Stimulated activated CD8-positive, alpha-beta memory T cell treated with anti-CD3 and anti-CD28 coated beads, Interleukin-15, amount 100 ng/mL, for 4 hours (primary cell): ENCODE measurements at places on chromosomes 5 and 9.

GRCh38 chr5:126645132-126645531 lies 44.4 kb downstream of the PHAX start:
- no peak for DNase-seq

GRCh38 chr5:758698-759053 lies 25.9 kb downstream of the ZDHHC11B start:
- DNase-seq, result no peak

GRCh38 chr5:137902408-137903133 lies 13.3 kb downstream of the PKD2L2 start:
- DNase-seq, result no peak

GRCh38 chr5:7016999-7017747 lies 303.9 kb downstream of the TENT4A start:
- no peak for DNase-seq

DNA sequence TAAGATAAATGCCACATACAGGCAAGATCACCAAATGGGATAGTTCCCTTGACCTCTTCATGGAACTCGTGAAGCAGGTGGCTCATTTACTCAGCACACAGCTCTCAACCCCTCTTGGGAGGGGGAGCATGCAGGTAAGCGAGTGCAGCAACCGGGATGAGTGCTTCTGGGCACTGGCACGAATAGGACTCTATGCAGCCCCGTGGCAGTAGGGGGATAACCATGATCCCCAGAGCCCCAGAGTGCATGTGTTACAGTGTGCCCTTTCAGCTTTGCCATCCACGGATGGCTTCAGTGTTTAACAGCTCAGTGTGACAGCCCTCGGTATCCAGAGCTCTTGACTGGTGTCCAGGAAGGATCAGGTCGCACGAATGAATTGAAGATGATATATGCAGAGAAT lies 1187.1 kb downstream of the CDH9 start:
- DNase-seq, result no peak

DNA sequence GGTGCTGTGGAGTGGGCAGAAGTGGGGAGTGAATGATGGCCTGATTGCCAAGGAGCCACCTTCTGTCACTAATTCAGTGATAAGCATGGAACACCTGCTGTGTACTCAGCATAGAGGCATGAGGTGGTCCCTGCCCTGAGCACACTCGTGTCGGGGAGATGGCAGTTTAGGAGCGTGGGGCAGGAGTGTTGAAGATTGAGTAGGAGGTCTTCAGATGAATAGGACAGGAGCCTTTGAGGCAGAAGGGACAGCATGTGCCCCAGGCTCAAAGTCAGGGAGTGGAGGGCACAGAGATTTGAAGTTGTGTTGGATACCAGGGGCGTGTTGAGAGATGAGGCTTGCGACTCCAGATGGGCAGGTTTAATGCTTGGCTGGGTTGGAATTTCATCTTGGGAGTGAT lies 55.0 kb downstream of the ZNF618 start:
- DNase-seq, result no peak

- DNase-seq, result no peak
Observed at GRCh38 chr5:164302533-164303235, 797.3 kb downstream of the MAT2B start.

- DNase-seq, result no peak
Observed at GRCh38 chr5:5551499-5551898, 129.0 kb downstream of the ICE1 start.

GRCh38 chr5:139901986-139902385 lies 106.4 kb downstream of the PSD2 start:
- no peak for DNase-seq

- DNase-seq, result no peak
Observed at GRCh38 chr5:66306844-66307315, 162.8 kb downstream of the SREK1 start.

- no peak for DNase-seq
Observed at GRCh38 chr9:120360046-120360445, 219.9 kb downstream of the CDK5RAP2 start.

- DNase-seq, result no peak
Observed at GRCh38 chr9:128226412-128226801, 23.2 kb downstream of the DNM1 start.

- DNase-seq, result no peak
Observed at GRCh38 chr5:156647034-156647451, 203.1 kb upstream of the PPP1R2B start.

GRCh38 chr5:107652408-107652807 lies 18.3 kb downstream of the EFNA5 start:
- no peak for DNase-seq

- no peak for DNase-seq
Observed at GRCh38 chr9:128383791-128384190, 12.6 kb downstream of the URM1 start.

- DNase-seq, result no peak
Observed at GRCh38 chr9:109297899-109298298, 23.0 kb downstream of the EPB41L4B start.

GRCh38 chr5:103463261-103463660 lies 99.3 kb downstream of the NUDT12 start:
- DNase-seq, result no peak

GRCh38 chr9:133636902-133637301 lies 739 bp downstream of the DBH start:
- no peak for DNase-seq

GRCh38 chr5:141493500-141494422 lies 4.9 kb downstream of the PCDHGC5 start:
- DNase-seq, result no peak

GRCh38 chr5:59174248-59174844 lies 591.5 kb downstream of the RAB3C start:
- DNase-seq, result no peak

- DNase-seq, result no peak
Observed at GRCh38 chr9:5939530-5939929, 48.8 kb downstream of the MLANA start.
